ENCODE measurements at places on chromosomes 6 and 20. TPM values are rescaled to one million over a fixed set of nuclear protein-coding genes. Genes with fewer than 3 reads are reported as not detected.

INSM1 gene
- 0.10 TPM for total RNA-seq

DNA sequence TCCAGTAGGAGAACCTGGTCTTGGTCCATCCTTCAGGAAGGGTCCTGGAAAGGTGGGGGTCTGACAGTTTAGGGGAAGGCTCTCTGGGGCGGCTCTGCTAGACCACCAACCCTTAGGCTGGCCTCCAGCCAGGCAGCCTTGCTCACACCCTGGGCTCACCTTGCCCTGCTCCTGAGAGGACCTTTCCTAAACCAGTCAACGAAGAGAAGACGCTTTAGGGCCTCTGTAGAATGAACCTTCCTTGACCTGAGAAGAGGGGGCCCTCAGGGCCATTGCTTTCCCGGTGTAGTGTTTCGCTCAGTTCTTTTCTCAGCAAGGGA, 1.1 kb downstream of the CDC25B start:
- DNase-seq, result no peak

GRCh38 chr6:122381494-122382265, 17.8 kb upstream of the HSF2 start:
- peak; percentile 68 for DNase-seq

AGPAT1 gene
- 59.4 TPM for total RNA-seq

ACTL10 gene
- total RNA-seq, result 0.49 TPM

DNA sequence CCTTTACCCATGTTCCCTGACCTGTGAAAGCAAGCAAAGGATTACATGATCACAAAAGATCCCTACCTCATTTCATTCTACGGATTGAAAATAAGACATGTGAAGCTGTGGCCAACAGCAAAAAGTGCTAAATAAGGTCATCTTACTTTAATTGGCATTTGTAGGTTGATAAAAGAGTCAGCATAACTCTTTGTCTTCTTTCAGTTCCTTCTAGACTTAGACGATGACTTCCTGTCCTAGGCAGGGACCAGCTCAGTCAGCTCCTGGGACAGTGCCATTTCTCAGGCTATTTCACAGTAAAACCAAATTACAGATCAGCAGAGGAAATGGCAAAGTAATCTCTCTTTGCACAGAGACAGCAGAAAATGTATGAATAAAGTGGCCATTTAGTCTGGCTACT, 480.7 kb downstream of the RFPL4B start:
- peak; percentile 53 for DNase-seq

RBPJL gene
- not detected for total RNA-seq

GRCh38 chr6:80158478-80158989, 52.1 kb downstream of the BCKDHB start:
- DNase-seq, result no peak

- DNase-seq, result no peak
These were observed 46.6 kb downstream of the RBM38 start for GRCh38 chr20:57437672-57438330.

GRCh38 chr6:53494076-53494475, 50.8 kb downstream of the GCLC start:
- DNase-seq, result no peak

GRCh38 chr6:3353213-3353903, 94.6 kb downstream of the PSMG4 start:
- no peak for DNase-seq

- peak; percentile 9 for DNase-seq
These were observed 56.9 kb downstream of the FAM217A start for GRCh38 chr6:4021854-4022695.

- DNase-seq, result no peak
These were observed 555.5 kb downstream of the UTRN start for GRCh38 chr6:144840619-144841018.

DNA sequence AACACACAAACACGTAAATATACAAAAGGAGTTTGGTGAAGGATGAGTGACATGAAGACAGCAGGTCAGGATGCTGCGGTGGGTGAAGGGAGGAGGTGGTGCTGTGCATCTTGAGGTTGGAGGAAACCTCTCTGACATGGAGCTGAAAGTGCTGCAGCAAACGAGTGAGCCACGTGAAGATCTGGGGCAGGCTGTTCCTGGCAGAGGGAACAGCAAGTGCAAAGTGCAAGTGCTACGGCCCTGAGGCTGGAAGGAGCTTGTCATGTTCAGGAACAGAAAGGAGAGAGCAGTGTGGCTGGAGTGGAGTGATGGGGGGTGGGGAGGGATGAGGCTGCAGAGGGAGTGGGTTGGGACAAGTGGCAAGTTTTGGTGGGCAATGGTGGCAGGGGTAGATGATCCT, 24.8 kb upstream of the ANGPT4 start:
- no peak for DNase-seq

DNA sequence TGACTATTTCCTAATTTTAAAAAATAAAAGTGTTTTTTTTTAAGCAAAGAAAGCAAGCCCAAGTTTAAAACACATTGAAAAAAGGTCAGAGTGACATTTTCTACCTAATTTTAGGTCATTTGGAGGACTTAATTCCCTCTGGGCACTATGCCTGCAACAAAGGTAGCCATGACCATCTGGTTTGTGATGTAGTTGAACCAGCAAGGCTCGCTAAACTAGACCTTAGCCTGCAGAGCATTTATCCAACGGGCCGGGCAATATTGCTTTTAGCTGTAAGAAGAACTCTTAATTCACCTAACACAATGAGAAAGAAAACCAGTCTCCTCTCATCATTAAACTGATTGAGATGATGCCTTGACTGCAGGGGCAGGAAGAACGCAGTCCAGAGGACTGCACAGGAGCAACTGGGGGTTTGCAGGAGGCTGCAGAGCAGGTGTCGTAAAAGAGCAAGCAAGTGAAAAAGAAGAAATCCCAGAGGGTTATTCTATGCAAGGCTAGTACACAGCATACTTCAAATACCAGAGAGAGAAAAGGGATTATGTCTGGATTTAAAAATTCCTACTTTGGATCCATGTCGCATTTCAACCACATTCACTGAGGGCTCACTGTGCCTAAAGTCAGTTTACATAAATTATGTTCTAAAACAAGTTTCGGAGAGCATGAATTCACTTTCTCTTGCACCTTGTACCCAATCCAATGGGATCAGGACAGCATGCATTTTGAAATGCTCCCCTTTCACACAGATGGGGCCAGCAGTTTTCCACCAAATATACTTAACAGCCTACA, 12.8 kb downstream of the TRAF3IP2 start:
- DNase-seq, result no peak

- no peak for DNase-seq
These were observed 35.2 kb upstream of the MRGBP start for GRCh38 chr20:62760856-62761758.

DNA sequence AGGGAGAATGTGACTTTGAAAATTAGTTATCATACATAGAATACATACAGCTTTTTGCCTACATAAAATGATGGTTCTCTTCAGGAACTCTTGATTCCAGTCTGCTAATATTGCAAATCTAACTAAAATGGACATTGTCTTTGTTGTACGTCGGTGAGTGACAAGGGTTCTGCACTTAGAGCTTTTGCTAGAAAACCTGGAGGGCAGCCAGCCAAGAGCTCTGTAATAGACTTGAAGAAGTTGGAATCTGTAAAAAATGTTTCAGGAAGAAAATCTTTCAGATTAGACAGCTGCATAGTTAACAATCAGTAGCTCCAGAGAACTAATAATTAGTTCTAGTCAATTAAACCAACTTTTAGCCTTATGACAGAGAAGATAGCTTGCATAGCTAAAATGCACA, 138.3 kb downstream of the FLRT3 start:
- DNase-seq, result no peak

GRCh38 chr20:43840382-43841070, 74.1 kb upstream of the TOX2 start:
- peak; percentile 78 for DNase-seq

DNA sequence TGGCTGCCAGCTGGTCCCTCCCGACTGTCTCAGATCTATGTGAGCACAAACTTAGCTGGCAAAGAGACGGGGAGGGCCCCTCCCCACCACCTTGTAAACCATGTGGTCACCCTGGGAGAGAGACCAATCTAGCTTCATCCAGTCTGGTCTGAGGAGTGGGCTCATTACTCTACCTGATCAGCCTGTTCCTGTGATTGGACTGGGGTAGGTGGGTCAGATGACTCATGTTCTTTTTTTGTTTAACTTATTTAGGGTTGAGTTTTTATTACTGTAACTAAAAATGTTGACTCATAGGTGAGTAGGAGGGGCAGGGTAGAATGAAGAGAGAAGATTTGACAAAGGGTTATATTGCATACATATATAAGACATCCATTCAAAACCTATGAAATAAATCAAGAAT, 4.7 kb downstream of the GSTA4 start:
- peak; percentile 13 for DNase-seq

ENPP1 gene
- 30.0 TPM for total RNA-seq

DNA sequence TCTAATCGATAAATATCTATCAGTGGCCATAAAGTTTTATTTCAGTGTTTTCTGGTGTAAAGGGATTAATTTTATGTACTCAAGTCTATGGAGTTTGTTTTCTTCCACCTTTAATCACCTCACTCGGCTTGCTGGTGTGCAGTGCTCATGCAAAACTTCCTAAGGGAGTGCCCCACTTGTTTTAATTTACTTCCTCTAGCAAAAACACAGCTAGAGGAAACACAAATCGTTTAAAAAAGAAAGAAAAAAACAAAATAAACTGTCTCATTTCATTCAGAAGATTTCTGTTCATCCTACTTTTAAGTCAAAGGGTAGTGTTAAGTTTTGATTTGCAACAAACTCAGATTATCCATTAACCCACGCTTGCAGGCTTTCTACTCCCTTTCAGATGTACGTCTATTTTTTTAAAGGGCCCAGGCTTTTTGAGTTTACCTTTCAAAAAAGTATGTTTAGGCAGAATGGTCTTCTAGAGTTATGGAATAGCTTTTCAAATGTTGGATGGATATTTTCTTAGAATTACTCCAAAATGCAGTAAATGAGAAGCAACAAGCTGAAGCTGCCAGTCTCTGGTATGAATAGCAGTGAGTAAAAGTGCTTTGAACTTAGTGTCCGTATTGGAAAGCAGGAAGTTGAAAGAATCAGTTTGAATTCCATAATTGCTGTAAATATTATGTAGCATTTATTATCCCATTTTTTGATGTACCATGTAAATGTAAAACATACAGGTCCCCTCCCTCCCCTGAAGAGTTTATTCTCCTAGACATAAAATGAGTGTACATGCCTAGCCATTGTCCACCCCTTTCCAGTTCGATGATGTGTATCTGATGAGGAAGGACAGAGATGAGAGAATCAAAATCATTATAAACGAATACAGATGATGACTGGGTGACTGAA, 113.3 kb downstream of the SLC16A10 start:
- DNase-seq, result no peak

PCK1 gene
- total RNA-seq, result not detected

LY6G5C gene
- total RNA-seq, result 2.9 TPM

DNA sequence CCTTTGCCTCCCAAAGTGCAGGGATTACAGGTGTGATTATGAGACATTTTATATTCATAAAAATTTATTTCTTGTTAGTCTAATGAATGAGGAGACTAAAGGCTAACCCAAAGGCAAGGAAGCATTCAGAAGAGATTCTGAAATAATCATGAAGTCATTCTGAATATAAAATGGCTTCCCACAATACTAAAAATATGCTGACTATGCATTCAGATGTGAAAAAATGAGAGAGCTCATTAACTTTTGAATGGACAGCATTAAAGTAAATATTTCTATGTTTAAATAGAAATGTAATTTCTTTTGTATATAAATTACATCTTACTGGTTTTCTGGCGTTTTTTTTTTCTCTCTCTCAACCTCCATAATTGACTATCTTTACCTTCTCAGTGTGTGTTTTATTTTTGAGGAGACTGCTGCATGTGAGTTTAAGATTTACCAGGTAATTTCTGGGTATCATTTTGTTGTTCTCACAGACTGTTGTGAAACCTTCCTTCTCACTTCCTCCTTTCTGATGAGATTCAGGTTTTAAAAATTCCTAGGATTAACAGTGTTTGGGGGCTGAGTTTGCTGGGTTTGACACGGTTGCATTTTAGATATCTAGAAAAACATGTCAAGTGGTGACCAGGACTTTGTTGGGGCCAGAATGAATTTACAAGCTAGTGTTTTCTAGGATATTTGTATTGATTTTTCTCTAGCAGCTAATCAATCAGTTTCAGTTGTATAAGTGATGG, 316.6 kb downstream of the CDKAL1 start:
- no peak for DNase-seq

SCRT2 gene
- total RNA-seq, result not detected

RRBP1 gene
- total RNA-seq, result 116 TPM

GRCh38 chr6:115891111-115891669, 169.5 kb downstream of the FRK start:
- peak; percentile 91 for DNase-seq

ADTRP gene
- total RNA-seq, result 0.48 TPM

- DNase-seq, result no peak
These were observed 62.1 kb downstream of the BMP2 start for GRCh38 chr20:6829510-6830116.

GRCh38 chr6:48564036-48564820, 453.2 kb upstream of the PTCHD4 start:
- DNase-seq, result no peak

TNFRSF6B gene
- total RNA-seq, result 0.36 TPM

DNA sequence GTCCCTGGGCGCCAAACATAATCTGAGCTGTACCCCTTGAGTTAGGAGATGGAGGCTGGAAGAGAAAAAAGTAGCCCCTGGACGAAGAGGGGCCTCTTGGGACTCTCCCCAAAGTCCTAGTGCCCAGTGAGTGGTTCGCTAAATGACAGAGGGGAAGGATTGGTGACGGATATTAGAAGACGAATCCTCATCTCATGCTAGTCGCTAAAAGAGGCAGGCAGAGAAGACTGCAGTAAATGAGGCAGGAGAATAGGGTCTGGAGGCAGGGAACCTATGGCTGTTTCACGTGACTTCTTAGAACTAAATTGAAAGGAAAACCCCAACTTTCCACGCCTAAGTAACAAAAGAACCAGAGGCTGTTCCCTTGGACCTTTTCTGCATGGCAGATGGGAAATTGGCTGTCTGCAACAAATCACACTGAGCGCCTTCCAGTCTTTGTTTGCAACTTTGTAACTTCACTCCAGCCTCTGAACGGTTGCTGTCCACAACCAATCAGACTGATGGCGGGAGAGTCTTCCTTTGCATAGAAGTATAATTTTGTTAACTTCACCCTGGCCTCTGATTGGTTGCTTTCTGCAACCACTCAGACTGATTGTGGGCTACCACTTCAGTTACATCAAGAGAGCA, 731 bp upstream of the RBL1 start:
- peak; percentile 9 for DNase-seq

DNA sequence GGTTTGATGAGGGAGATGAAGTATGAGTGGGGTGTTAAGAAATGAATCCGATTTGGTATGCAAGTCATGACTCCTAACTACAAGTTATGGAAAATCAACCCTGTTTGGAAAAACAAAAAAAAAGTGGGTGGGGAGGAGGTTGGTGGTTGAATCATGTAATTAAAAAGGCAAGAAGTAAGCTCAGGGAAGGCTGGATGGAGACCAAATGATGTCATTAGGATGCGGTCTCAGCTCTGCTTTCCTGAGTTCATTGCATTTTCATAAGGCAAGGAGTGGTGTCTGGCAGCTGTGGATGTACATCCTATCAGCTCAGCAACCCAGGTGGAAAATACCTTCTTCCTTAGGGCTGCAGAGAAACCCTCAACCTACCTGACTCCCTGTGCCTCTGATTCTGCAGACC, 60.4 kb upstream of the AKAP12 start:
- peak; percentile 61 for DNase-seq

ID4 gene
- 0.10 TPM for total RNA-seq

Measured in RPMI7951 (cell line).